Right lung (tissue), 10 donors: ENCODE measurements at places on chromosomes 12 and 14. TPM values are rescaled to one million over a fixed set of nuclear protein-coding genes. Genes with fewer than 3 reads are reported as not detected.

Gene HSPB8
- polyA plus RNA-seq = 27.7 TPM

Gene BDKRB1
- polyA plus RNA-seq = 0.21 TPM

Gene IGFBP6
- 20.6 TPM for polyA plus RNA-seq

Gene RNASE7
- not detected for polyA plus RNA-seq

Gene TEAD4
- polyA plus RNA-seq = 12.7 TPM

Gene OAS2
- 7.0 TPM for polyA plus RNA-seq

DNA sequence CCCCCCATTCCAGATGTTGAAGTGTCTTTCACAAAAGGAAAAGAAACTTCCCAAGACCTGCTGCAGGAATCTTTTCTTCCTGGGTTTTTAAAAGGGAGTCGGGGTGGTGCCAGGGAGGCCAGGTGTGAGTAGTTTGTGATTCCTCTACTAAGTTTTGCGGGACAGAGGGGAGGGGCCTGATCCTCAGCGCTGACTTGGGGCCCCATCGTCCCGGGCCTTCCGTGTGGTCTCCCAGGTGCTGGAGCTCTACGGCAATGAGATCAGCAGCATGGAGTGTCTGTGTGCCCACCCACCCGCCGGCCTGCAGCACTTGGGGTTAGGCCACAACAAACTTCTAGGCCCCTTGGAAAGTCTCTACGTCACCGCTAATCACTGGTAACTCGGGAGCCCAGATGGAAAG lies 4.5 kb downstream of the LRRC43 start:
- DNase-seq = no peak

DNA sequence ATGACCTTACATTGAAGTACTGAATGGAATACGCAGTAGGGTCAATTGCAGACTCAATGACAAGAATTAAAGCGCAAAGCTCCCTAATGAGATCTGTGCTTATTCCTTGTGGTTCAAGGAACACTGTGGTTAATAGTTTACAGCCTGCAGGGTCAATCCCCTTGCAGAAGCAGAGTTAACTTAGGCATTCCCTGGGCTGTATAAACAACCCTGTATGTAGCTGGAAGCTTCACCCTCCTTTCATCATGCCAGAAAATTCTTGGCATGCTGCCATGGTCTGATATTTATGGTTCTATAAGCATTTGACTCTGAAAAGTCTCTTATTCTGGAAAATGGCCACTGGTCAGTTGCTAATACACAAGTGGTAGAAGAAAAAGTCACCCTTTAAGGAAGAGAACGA lies 227.7 kb downstream of the NOVA1 start:
- DNase-seq = peak; percentile 69

DNA sequence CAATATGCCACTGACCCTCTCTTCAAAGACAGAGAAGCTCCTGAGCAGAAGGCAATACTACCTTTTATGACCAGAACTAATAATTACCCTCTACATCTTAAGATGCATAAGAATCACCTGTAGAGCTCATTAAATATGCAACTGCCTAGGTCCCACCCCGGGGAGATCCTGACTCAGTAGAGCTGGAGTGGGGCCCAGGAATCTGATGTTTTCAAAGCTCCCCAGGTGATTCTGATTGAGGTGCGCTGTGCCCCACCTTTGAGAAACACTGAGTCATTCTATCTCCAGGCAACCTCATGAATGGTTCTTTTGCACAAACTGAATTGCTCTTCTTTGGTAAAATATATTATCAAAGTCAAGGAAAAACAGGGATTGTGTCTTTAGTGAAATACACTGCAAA lies 149.3 kb upstream of the BMP4 start:
- DNase-seq = no peak

GRCh38 chr12:74685385-74685784 lies 147.8 kb downstream of the ATXN7L3B start:
- DNase-seq = no peak

DNA sequence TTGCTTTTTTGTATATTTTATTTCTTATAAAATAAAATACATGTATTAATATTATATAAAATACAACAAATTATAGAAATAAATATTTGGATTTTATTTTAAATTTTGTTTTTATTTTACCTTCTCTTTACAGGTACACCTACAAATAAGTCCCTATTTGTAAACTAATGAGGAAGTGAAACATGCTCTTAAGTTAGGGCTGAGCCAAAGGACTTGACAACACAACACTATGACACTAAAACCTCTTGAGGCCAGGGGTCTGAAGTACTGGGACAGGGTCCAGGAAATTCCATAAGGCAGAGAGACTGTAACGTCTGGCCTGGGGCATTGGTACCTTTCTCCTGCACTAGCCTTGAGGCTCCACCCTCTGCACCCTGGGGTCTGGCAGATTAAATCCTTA lies 293.2 kb downstream of the FOXN3 start:
- DNase-seq = no peak

- DNase-seq = no peak
These were observed 12.1 kb downstream of the NUAK1 start for GRCh38 chr12:106126441-106127337.

GRCh38 chr14:101113835-101114725 lies 210.6 kb upstream of the RTL1 start:
- no peak for DNase-seq

GRCh38 chr14:78227248-78228077 lies 57.3 kb downstream of the NRXN3 start:
- DNase-seq = no peak

GRCh38 chr12:127546721-127547505 lies 720.1 kb upstream of the TMEM132C start:
- DNase-seq = no peak

- DNase-seq = no peak
These were observed 48.8 kb downstream of the A2M start for GRCh38 chr12:9066755-9067423.

DNA sequence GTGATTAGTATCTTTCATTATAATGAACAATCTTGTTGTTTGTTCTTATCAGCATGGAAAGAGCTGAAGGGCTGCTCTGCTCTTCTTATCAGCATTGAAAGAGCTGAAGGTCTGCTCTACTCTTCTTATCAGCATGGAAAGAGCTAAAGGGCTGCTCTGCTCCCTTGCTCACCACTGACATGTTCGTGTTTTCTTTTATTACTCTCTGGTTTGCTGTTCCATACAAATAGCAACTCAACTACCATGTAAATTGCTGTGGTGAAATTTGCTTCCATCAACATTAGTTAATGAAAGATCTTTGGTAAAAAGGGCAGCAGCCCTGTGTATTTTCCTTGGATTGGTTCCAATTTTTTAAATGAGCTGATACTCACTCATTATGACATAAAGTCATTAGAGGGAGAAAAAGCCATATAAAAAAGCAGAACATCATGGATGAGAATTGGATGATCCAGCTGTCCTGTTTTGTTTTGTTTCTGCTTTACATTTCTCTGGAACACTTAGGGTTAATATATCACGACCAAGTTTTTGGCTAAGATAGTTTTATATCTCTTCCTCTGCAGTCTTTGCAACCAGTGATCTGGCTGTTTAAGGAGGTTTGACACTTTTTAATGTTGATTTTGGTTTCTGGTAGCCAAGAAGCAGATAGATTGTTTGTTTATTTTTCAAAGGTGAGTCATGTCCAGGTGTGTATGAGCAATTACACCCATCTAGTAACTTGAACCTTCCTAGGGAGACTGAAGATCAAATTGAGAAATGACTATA lies 356.6 kb downstream of the CEP128 start:
- no peak for DNase-seq

- DNase-seq = no peak
These were observed 135.2 kb upstream of the RFLNA start for GRCh38 chr12:124159655-124160054.

DNA sequence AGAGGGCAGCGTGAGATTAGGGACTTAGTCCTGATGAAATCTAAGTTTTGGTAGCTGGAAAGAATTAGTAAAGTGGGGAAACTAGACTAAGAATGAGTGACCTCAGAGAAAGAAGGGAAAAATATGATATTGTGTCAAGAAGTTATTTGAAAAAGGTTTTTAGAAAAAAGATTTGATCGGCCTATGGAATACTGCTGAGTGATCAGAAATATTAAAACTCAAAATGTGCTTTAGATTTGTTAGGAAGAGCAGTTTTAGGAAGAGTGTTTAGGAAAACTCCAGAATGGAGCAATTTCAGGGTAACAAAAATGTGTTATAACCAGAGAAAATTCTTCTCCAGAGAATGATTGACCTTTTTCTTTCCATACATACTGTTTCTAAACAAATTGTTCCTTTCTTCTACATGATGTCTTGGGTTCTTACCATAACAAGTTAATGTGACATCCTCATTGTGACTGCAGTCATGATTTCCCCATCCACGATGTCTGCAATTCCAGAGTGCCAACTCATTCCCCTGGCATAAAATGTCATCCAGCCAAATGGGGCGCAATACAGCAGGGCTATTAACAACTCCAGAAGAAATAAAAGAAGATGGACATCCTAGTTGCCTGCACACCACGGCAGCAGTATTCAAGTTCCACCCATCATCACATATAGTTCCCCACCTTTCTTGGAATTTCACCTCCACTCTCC lies 11.8 kb downstream of the CD163L1 start:
- DNase-seq = no peak

DNA sequence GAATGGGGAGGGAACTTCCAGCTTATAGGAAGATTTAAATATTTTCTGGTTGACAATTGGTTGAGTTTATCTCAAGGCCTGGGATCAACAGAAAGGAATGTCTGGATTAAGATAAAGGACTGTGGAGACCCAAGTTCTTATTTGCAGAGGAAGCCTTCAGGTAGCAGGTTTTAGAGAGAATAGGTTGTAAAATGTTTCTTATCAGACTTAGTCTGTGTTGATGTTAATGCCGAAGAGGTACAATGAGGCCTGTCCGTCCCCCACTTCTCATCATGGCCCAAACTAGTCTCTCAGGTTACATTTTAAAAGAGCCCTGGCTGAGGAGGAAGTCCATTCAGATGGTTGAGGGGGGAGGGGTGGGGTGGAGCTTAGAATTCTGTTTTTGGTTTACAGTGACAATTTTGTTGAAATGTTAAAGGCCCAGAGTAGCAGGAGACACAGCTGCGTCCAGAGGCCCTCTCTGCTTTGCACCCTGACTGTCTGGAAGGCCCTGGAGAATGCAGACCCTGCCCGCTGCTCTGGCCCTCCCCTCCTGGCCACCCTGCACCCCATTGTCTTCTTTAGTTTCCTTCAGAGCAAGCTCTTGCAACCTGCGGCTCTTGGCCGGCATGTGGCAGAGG lies 672.5 kb upstream of the TMEM132C start:
- DNase-seq = no peak

- no peak for DNase-seq
These were observed 287.4 kb upstream of the ALG10 start for GRCh38 chr12:33734871-33735270.

- DNase-seq = no peak
These were observed 1.9 kb downstream of the LMO3 start for GRCh38 chr12:16603916-16604575.

GRCh38 chr14:61368781-61369453 lies 47.5 kb downstream of the PRKCH start:
- no peak for DNase-seq
